B cell (primary cell): ENCODE measurements at places on chromosomes 4 and X. TPM values are rescaled to one million over a fixed set of nuclear protein-coding genes. Genes with fewer than 3 reads are reported as not detected.

The MAGEE2 gene
- total RNA-seq = not detected in 2 replicates

The XAGE1A gene
- not detected in 2 replicates for total RNA-seq

The MAGEC2 gene
- total RNA-seq = not detected in 2 replicates

The PHKA1 gene
- 0.20 and 0.22 TPM in 2 replicates for total RNA-seq

The EVC2 gene
- total RNA-seq = 1.1 TPM in 2 replicates

The TLR2 gene
- total RNA-seq = 5.0 and 5.4 TPM in 2 replicates

The CSAG1 gene
- not detected in 2 replicates for total RNA-seq

The KIAA0232 gene
- 20.8 and 22.3 TPM in 2 replicates for total RNA-seq

The AR gene
- total RNA-seq = not detected in 2 replicates

The SUPT20HL1 gene
- total RNA-seq = not detected in 2 replicates

The ADAM29 gene
- total RNA-seq = not detected in 2 replicates

The GDI1 gene
- 194 and 199 TPM in 2 replicates for total RNA-seq
